Activated T-cell treated with anti-CD3 and anti-CD28 coated beads, Interleukin-2, amount 50 U/mL, for 4 hours (primary cell): ENCODE measurements at places on chromosomes 6 and 20. TPM values are rescaled to one million over a fixed set of nuclear protein-coding genes. Genes with fewer than 3 reads are reported as not detected.

DNA sequence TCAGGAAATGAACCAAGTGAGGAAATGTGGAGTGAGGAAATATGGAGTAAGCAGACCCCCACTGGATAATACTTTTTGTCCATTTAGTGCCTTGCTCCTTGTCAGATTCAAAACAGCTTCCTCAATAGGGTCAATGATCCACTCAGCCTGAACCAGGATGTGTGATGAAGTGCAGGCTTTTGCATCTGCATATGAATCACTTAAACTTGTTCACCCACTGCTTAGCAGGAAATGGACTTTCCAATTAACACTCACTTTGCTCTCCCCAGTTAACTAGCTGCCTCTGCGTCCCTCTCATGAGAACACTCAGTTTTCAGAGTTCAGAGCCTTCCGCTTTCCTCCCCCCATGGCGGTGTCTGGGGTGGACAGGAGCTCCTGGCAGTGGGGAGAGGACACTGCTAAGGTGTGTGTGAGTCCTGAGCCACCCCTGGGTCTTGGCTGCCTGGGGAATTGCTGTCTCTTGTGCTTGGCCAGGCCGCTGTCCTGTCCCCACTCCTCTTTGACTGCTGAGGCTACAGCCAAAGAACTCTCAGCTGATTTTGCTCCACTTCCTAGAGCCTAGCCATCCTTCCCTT lies 621.8 kb downstream of the CDH26 start:
- DNase-seq: no peak

CST4 gene
- total RNA-seq: not detected

GRCh38 chr20:53274807-53275206 lies 302.6 kb downstream of the TSHZ2 start:
- DNase-seq: no peak

ECT2L gene
- total RNA-seq: not detected

- no peak for DNase-seq
These were observed 30.0 kb upstream of the AKIRIN2 start for GRCh38 chr6:87731818-87732661.

GRCh38 chr6:91161246-91161645 lies 574.4 kb upstream of the MAP3K7 start:
- DNase-seq: no peak

DNA sequence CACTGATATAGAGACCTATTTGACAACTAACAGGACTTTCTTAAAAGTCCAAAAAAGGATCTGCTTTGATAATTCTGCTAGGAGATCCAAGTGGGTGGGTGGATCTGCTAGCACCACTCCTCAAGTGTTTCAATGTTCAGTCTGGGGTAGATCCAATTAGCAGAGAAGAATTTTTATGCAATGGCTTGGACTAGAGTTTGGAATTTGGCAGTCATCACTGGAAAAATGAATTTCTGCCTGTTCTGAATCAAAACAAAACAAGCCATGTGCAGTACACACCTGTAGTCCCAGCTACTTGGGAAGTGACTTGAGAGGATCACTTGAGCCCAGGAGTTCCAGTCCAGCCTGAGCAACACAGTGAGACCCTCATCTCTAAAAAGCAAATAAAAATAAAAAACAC lies 12.6 kb upstream of the GNMT start:
- DNase-seq: no peak

- no peak for DNase-seq
These were observed 165.6 kb downstream of the FOXA2 start for GRCh38 chr20:22418738-22419137.

- no peak for DNase-seq
These were observed 375.1 kb downstream of the ZFAND3 start for GRCh38 chr6:38194589-38194988.

DNA sequence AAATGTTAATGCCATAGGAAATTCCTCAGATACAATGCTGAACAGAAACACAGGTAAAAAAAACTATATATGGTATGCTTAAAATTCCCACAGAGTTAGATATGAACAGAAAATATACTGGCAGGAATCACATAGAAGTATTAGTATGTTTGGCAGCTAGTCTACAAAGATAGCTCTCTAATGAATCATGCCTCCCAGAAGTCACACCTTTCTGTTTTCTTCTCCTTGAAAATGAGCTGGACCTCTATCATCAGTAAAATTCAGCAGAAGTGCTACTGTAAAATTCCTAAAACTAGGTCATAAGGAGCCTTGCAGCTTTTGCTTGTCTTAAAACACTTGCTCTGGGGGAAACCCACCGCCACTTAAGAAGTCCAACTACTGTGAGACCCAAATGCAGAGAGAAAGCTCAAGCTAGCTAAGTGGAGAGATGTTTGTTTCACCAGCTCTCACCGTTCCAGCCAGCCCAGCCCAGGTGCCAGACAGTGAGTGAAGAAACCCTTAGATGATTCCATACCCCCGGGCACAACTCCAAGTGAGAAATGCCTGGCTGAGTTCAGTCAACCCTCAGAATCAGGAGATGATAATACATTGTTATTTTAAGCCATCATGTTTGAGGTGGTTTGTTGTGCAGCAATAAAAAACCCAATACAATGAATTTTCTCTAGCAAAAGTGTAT lies 43.0 kb downstream of the TSPYL4 start:
- no peak for DNase-seq
